Cortex of kidney (tissue), 1 donor: ENCODE measurements at places on chromosomes 1 and 21.

GRCh38 chr1:223109581-223110026, 33.4 kb downstream of the TLR5 start:
- no peak for DNase-seq

GRCh38 chr21:43188592-43189210, 19.9 kb downstream of the CRYAA start:
- DNase-seq: no peak

DNA sequence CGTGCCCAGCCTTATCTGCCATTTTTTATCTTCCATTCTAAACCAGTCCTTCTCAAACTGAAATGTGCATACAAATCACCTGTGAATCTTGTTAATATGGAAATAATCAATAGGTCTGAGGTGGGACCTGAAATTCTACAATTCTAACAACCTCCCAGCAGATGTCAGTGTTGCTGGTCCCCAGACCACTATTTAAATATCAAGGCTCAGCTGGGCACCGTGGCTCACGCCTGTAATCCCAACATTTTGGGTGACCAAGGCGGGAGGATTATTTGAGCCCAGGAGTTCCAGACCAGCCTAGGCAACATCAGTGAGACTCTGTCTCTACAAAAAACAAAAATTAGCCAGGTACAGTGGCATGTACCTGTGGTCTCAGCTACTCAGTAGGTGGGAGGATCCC, 4.1 kb downstream of the UQCRHL start:
- DNase-seq: no peak

DNA sequence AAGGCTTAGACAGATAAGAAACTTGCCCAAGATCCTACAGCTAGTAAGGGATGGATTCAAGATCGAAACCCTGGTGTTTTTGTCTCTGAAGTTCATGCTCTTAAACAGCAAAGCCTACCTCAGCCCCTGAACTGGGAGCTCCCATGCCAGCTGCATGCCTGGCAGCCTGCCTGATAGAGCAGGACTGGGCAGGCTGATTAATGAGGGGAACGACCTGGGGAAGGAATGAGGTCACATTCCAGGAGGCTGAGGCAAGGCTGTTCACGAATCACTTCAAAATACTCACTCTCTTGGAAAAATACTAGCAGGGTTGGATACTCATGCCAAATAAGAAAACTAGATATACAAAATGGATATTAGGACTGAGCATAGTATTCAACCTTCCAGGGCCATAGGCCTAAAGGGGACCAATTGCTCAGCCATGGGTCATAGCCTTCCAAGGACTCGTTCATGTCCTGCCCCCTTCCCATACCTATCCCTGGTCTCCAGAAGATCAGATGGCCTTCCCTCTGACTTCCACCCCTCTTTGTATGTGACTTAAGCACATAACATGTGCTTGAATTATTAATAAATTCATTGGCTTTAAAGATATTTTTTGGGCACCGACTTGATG, 15.6 kb upstream of the TACSTD2 start:
- no peak for DNase-seq

- no peak for DNase-seq
Observed at GRCh38 chr1:24117132-24117531, 5.2 kb upstream of the MYOM3 start.

DNA sequence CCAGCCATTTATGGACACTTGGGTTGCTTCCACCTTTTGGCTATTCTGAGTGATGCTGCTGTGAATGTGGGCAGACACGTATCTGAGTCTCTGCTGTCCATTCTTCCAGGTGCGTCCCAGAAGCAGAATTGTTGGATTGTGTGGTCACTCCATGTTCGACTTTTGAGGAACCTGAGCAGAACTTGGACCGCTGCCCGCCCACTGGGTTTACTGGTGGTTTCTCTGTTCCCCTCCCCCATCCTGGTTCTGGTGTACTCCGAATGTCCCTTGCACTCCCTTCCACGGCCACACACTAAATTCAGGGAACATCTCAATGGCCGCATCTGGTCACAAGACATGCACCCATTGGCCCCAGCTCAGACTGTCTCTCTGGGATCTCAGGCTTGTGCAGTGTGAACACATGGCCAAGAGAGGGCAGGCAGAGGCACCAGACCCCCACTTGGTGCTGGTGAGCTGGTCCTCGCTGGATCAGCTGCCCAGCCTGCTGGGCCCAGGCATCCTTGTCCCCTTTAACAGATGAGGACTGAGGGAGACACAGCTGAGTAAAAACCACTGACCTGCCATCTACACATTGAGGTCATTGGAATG, 565.1 kb downstream of the NPHP4 start:
- DNase-seq: no peak

DNA sequence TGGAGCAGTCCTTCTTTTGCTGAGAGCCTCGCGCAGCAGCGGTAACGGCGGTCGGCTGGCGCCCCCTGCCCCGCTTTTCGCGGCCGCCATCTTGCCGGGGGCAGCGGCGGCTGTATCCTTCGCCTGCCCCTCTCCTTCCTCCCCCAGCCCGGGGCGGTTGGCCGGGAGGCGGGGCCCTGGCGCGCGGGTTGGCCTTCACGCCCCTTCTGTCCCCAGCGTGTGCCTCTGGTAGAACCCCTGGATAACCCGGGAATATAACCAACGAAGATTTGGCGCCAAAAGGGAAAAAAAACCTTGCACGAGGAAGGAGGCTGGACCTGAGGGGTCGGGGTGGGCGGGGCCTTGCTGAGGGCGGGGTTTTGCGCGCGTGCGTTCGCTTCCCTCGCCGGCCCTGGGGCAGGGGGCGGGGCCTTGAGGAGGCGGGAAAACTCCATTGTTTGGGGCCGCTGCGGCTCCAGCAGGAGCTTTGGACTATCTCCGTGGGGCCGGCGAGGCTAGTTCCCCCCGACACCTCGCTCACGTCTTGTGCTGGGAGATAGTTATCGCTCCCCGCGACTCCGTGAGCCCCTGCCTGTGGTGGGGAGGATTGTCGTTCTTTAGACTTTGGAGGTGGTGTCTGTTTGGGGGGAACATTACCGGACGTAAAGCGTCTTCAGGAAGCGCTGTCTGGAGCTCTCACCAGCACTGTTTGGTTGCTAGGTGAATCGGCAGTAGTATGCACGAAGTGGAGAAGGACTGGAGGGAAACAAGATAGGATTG, 689 bp downstream of the NASP start:
- no peak for DNase-seq

- DNase-seq: no peak
Observed at GRCh38 chr21:38208118-38208517, 48.7 kb upstream of the KCNJ15 start.

- no peak for DNase-seq
Observed at GRCh38 chr1:51097171-51097570, 4.9 kb upstream of the C1orf185 start.

DNA sequence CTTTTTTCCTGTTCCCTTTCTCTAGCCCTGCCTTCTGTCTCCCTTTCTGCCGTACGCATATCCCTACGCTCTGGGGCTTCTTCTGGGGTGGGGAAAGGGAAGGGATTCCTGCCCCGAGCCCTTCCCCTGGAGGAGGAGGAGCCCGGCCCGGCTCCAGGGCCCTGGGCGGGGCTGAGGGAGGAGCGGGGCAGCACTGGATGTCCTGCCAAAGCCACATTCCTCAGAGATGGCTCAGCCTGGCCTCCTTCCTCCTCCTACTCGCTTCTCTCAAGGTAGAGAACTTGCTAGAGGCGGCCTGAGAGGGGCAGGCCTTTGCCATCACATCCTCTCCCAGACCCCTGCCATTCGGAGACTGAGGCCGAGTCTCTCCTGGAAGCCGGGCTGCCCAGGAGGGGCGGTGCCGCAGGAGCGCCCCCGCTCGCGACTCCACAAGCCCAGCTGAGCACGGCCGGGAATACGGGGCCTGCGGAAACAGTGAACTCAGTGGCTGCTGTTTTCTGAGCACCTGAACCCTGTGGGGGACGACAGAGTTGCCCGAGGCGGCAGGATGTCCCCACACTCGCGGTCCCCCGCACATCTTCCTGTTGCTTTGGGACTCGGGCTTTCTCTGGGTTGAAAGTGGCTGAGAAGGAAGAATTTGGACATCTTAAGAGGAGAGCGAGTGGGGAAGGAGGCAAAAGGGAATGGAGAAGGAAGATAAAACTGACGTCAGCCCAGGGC, 12.2 kb downstream of the ADAMTSL4 start:
- peak; percentile 89 for DNase-seq

- no peak for DNase-seq
Observed at GRCh38 chr1:8259498-8260290, 58.2 kb upstream of the SLC45A1 start.

DNA sequence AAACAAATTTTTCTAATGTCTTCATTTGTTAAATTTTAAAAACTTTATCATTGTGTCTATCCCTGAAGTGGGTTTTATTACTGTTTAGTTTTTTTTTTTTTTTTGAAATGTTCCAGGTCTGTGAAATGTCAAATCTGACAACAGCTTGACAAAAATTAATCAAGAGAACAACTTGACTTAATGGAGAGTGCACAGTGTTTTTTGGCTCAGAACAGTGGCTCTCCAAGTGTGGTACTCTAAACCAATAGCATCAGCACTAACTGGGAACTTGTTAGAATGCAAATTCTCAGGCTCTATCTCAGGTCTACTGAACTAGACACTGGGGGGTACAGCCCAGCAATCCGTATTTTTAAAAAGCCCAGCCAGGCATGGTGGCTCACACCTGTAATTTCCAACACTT, 49.2 kb downstream of the ATP1B1 start:
- DNase-seq: no peak

GRCh38 chr1:203706444-203706843, 58.5 kb upstream of the LAX1 start:
- DNase-seq: no peak
